ENCODE measurements at places on chromosomes 2 and 18. TPM values are rescaled to one million over a fixed set of nuclear protein-coding genes. Genes with fewer than 3 reads are reported as not detected.

DNA sequence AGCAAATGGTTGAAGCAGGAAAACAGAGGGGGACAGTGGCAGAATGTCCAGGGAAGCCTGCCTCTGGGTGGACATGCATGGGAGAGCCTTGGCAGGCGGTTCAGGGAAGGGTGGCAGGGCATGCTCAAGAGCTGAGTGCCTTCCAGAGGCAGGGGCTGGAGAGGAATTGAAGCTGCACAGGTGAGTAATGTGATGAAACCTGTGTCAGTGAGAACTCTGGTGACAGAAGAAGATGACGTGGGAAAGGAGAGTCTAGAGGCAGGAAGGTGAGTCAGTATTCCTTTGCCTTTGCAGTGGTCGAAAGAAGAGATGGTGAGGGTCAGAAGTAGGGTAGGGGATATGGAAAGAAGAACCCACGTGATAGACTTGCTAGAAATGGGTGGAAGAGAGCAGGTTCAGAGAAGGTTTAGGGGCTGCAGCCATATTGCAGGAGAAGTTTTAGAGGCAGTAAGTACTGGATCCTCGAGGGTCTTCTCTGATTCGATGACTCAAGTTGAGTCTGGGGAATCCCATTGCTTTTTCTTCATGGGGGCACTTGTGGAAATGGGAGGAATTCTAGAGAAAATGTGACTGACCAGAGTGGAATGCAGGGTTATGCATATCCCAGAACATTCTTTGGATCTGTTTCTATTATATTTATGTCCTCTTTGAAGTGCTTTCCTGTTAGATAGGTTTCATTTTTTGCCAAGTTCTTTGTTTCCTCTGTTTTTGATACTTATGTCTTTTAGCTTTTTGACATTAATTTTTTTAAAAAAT is 37.4 kb downstream of the TMEM87B start:
- peak; percentile 27 for DNase-seq

DNA sequence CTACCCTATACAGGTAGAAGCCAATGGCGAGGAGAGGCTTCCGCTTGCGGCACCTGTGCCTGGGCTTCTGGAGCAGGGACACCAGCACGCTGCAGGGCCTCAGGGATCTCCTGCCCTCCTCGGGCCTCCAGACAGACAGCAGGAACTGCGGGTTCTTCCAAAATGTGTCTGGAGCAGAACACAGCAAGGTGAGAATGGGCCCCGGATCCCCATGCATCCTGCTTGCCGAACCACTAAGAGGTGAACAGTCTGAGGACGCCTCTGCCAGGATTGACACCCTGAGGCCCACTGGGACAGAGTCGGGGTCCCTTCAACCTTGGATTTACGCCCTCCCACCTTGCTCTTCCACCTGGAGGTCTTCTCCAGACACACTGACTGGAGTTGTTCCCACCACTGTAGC is 25.4 kb downstream of the CAPN14 start:
- no peak for DNase-seq

DNA sequence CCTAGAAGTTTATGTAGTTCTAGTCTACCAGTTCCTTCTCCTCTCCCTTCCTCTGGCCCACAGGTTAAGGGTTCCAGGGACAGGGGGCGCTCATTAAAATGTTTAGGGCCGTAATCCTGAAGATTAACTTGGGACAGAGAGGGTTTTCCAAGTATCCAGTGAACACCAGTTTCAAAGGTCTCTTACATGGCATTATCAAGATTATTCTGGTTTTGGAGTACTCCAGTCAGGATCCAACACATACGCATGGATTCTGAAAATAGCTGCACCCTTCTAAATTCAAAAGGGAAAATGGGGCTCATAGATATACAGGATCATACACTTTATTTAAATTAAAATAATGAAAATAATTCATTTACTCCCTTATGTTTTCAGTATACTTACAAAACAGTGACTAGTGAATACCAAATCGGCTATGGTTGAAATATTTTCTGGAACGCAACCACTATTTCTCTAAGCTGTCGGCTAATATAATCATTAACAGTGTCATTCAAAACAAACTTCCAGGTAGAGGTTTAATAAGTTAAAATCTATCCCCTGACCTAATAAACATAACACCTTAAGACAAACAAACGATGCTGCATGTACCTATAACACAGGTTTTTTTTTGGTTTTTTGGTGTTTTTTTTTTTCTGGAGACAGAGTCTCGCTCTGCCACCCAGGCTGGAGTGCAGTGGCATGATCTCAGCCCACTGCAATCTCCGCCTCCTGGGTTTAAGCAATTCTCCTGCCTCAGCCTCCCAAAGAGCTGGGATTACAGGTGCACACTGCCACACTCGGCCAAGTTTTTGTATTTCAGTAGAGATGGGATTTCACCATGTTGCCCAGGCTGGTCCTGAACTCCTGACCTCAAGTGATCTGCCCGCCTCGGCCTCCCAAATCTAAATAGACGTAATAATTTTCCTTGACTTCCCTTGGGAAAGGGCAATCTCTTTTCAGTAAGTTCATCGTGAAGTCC is 44.7 kb downstream of the MGAT4A start:
- no peak for DNase-seq

DNA sequence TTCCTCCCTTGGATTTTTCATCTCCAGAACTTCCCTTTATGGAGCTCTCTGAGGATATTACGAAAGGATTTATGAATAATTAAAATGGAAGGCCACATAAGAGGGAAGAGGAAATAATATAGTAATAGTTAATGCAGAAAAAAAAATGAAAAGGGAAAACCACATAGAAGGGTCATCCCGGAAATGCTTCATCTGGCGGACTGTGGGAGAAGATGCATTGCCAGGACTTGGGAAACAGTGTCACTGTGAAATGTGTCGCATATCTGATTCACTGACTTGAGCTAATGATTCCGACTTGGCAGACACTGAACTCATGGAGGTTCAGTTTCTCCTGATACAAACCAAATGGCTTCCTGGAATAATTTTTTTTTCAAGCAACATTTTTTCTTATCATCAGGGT is 129.9 kb upstream of the RMP24 start:
- DNase-seq: no peak

The SCYGR4 gene
- total RNA-seq: not detected

DNA sequence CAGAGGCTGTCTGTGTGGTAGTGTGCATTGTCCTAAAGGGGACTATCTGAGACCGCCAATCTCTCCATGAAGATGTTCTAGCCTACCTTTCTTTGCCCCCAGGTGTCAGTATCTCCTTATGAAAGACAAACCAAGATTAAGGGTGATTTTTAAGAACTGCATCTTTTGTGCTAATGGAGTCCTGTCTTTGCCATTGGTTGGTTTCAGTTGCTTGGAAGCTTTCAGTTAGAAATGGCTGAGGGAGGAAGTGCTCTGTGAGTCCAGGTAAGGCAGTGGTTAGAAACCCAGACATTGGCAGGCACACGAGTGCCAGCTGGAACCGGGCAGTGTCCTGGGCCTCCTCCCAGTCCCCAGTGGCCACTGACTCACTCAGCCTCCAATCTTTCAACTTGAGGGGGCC is 111.3 kb downstream of the DOCK10 start:
- no peak for DNase-seq

DNA sequence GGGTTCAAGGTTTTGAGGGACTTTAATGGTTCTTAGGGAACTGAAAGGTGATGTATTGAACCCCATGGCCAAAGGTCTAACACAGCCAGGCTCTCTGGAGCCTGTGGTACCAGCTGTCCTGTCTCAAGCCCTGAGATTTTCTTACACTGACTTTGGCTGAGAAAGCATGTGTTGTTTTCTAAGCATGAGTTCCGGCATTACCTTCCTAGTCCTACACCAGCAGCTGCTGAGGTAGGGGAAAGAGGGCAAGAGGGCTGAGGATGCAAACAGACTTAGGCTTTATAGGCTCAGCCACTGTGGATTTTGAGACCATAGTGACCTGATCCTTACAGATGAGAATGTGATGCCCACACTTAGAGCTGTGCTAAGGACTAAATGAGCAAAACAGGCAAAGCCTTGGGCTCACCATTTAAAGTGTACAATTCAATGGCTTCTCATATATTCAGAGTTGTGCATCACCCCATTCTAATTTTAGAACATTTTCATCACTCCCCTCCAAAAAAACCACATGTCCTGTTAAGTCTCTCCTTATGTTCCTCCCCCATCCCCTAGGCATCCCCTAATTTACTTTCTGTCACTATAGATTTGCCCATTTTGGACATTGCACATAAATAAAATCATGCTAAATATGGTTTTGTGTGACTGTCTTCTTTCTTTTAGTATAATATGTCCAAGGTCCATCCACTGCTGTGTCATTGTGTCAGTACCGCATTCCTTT is 99.7 kb upstream of the OTOS start:
- no peak for DNase-seq

The FOXI3 gene
- not detected for total RNA-seq

- peak; percentile 16 for DNase-seq
Observed at GRCh38 chr18:22106536-22107292, 62.7 kb upstream of the GATA6 start.

- no peak for DNase-seq
Observed at GRCh38 chr2:41963661-41964525, 83.9 kb upstream of the PKDCC start.

DNA sequence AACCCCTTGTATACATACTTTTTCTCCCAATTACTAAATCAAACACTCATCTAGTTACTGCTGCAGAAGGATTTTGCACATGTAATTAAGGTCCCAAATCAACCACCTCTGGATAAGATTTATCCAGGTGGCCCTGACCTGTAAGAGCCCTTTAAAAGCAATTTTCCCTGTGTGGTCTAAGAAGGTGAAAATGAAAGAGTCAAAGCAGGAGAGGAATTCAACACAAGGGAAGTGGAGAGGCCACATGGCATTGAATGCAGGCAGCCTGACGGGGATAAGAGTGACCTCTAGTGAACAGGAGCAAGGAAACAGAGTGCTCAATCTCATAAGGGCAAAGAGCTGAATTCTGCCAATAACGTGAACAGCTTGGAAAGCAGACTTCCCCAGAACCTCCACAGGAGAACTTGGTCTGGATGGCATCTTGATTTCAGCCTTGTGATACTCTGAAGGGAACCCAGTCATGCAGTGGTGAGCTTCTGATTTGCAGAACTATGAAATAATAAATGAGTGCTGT is 27.2 kb downstream of the PPP3R1 start:
- peak; percentile 78 for DNase-seq

The FN1 gene
- total RNA-seq: 636 TPM

DNA sequence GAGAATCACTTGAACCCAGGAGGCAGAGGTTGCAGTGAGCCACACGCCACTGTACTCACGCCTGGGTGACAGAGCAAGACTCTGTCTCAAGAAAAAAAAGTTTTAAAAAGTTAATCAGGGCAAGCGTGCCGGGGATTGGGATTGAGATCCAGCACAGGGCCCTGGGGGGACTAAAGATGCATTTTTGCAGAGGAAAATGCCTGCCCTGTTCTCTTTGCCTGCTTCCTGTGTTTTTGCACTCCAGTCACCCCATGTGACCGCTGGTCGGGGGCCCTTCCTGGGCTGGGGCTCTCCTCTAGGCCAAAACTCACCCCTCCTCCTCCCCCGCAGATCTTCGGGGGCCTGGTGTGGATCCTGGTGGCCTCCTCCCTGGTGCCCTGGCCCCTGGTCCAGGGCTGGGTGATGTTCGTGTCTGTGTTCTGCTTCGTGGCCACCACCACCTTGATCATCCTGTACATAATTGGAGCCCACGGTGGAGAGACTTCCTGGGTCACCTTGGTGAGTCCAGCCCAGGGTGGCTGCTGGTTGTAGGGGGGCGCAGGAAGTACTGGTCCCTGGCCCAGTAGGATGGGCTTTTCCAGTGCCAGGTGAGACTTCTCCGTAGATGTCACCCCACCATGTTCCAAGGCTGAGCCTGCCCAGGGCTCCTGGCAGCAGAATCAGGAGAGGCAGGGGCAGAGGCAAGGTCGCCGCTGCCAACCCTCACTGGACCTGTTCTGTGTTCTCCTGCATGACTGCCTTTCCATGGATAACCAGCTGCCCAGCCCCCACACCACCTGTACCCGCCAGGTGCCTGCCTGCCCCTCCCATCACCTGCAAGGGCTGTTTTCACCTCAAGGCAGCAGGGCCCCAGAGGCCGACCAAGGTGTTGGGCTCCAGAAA is 22.4 kb downstream of the MAL start:
- DNase-seq: no peak

- DNase-seq: no peak
Observed at GRCh38 chr18:79728931-79729586, 49.5 kb downstream of the CTDP1 start.

DNA sequence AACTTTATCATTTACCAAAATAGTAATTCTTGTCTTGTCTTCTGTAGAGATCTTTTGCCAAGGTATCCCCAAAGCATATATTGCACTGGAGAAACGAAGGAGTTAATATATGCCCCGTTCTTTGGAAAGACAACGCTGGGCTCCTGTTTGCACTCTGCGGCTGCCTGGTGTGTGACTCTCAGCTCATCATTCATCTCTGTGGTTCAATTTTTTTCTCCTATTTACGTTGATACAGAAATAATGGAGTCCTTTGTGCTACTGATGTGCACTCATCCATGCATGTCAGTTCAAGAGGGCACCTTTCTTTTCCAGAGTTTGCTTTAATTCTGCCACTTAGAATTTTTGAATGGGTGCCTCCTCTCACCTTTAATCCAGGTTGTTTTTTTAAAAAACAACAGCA is 655.5 kb downstream of the DCDC2C start:
- DNase-seq: no peak

Measured in MCF 10A (cell line).